Activated T-cell treated with anti-CD3 and anti-CD28 coated beads for 4 hours (primary cell): ENCODE measurements at places on chromosomes 7 and 10.

- no peak for DNase-seq
These were observed 64.7 kb downstream of the ZNF277 start for GRCh38 chr7:112271162-112271561.

DNA sequence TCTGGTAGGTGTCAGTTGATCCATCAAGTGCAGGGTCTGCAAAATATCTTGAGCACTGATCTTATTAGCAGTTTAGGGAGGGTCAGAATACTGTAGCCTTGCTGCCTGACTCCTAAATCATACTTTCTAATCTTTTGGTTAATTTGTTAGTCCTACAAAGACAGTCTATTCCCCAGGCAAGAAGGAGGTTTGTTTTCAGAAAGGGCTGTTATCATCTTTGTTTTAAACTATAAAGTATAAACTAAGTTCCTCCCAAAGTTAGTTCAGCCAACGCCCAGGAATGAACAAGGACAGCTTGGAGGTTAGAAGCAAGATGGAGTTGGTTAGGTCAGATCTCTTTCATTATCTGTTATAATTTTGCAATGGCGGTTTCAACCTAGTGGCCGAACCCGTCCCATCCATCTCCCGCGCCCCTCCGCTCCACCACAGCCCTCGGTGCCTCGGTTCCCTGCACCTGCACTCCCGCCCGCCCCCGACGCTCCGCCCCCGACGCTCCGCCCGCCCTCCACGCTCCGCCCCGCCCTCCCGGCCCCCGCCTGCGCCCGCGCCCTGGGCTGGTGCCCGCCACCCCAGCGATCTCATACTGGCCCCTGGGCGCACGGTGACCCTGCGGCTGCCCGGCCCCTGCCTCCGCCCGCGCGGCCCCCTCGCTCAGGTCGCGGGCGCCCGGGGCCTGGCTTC lies at the start of gene ADCK2:
Gene ADCK2, plus strand, starts transcription at position 564 of the 681 bp plus-strand sequence. CDS start 386 bp downstream, outside the sequence.
- peak; percentile 51 for DNase-seq

DNA sequence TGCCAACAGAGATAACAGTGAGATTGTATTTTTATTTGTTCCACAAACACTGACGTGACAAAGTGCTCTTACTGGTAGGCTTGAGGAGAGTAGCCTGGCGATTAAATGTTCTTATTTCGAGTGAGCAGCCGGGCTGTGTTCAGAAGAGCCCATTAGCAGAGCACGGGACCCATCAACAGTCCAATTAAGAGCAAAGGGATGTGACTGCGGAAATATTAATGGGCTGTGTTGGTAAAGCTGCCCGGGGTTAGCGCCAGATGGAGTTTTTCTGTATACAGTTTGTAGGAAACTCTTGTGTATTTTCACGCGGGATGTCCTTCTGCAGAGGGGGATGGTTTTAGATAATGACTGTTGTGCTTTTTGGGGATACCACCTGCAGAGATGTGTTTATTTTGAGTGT lies 104.3 kb downstream of the KIAA1217 start:
- DNase-seq = no peak

- DNase-seq = no peak
These were observed 143.6 kb upstream of the NFE2L3 start for GRCh38 chr7:26008428-26008827.

- DNase-seq = no peak
These were observed 358.8 kb downstream of the SUGCT start for GRCh38 chr7:40493609-40494051.

GRCh38 chr10:104802941-104803340 lies 161.9 kb downstream of the SORCS3 start:
- no peak for DNase-seq

GRCh38 chr10:97760461-97761257 lies 11.1 kb downstream of the SFRP5 start:
- DNase-seq = no peak

DNA sequence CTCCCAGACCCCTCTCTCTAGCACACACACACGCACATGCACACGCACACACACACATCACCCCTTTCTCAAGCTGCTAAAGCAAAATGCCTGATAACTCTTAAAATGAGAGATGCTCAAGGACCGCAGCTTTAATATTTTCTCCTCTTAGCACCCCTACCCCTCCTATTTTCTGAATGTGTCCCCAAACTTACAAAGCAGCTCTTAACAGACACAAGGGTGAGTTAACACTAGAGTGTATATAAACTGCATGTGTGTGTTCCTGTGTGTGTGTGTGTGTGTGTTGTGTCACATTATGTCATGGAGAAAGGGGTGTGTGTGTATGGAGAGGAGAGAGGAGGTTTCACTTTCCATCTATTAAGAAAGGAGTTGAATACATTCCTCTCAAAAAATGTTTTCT lies 1.3 kb downstream of the PTN start:
- DNase-seq = no peak

- no peak for DNase-seq
These were observed 36.6 kb upstream of the SRGN start for GRCh38 chr10:69051303-69051702.

GRCh38 chr10:131352765-131353290 lies 41.3 kb upstream of the TCERG1L start:
- no peak for DNase-seq

GRCh38 chr7:138705167-138705566 lies 4.0 kb upstream of the SVOPL start:
- DNase-seq = no peak

DNA sequence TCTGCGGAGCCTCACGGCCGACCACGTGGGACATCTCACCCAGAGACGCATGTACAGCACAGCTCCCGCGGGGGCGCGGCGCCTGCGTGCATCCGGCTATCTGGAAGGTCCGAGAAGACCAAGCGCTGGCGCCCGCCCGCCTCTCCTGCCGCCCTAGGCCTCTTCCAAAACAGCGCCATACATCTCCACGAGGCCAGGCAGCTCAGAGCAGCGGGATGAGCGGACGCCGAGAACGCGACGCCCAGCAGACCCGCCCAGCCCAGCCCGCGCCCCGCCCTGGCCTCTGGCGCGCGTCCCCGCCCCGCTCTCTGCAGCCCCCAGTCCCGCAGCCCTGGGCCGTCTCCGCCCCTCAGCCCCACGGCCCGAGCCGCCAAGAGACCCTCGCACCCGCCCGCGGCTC lies 20.3 kb upstream of the LANCL2 start:
- no peak for DNase-seq

GRCh38 chr10:79055100-79055782 lies 13.5 kb upstream of the ZMIZ1 start:
- no peak for DNase-seq

- DNase-seq = no peak
These were observed 60.8 kb upstream of the ITGA8 start for GRCh38 chr10:15780353-15781135.

DNA sequence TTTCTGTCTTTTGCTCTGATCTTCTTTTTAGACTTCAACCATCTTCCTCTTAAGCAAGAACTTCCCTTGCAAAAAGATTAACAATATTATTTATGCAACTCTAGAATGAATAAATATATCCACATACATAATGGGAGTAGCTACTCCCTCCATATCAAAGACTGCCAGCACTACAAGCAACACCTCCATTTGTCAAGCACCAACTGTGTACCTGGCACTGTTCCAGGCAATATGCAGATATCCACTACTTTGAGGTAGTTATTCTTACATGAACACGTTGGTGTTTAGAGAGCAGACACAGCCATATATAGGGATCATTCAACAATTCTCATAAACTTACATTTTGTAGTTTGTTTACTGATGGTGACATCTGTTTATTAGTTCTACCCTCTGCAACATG lies 83.6 kb upstream of the CACNB2 start:
- DNase-seq = no peak

DNA sequence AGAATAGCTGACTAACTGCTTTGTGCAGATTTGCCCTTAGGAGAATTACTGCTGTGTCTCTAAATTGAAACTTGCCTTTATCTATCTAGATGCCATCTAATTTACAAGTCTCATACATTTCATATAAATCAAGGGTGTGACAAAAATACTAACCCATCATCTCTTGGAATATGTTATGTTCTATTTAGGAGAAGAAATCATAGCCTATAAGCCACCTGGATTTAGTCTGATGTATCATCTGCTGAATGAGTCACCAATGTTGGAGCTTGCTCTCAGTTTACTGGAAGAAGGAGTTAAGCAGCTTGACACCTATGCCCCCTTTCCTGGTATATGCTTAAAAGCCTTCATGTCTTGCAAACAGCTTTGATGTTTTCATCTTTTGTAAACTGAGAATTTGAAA lies 43.5 kb downstream of the NUP205 start:
- DNase-seq = no peak

DNA sequence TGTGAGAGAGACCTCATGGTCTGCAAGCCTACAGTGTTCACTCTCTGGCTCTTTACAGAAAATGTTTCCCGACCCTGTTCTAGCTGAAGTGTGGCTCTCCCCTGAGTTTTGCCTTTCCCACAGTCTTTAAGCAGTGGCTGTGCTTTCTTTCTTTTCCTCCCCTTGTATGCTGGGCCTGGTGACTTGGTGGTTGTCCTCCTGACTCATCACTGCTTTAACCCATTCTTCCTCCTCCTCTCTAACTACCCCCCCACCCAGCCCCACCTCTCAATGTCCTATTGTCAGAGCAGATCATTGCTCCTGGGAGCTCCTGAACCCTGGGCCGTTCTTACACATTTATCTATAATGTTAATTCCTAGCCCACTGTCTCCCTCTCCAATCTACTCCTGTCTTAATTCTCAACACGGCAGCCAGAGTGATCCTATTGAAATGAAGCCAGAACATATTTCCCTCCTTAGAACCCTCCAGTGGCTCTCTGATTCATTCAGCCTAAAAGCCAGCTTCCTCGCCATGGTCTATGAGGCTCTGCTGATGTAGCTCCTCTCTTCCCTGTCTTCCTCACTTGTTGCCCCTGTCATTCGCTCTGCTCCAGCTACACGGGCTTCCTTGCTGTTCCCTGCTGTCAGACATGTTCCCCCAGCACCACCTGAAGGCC lies 55.0 kb downstream of the DENND11 start:
- no peak for DNase-seq

DNA sequence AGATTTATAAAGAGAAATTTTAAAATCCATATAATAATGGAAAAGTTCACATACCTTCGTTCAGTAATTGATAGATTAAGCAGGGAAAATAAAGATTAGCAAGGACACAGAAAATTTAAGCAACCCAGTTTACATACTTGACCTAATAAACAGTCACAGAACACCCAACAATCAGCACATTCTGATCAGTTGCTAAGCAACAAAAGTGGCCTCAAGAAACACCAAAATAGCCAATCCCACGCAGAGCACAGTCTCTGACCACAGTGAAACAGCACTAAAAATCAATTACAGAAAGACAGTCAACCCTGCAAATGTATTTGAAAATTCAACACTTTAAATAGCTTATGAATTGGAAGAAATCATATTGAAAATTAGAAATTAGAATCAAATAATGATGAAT lies 39.3 kb upstream of the DRGX start:
- no peak for DNase-seq

GRCh38 chr10:89427629-89428028 lies 13.3 kb downstream of the IFIT5 start:
- no peak for DNase-seq

DNA sequence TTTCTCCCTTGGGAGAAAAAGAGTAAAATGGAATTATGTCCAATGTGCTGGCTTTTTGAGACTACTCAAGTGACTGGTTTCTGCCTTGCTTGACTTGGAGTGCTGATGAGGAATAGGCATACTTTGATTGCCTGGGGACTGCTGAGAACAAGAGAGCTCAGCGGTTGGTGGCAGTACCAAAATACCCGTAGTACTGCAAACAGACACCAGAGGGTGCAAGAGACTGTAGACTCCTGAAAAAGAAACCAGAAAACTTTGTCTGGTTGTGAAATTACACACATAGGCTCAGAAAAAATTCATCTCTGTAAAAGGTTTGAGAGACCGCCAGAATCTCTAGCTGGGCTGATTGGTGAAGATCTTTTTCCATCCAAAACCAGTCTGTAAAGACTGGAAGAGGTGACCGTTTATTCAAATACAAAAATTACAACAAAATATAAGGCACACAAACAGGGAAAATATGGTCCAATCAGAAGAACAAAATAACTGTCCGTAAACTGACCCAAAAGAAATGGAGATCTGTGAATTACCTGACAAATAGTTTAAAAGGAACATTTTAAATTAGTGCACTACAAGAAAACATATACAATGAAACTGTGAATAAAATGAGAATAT lies 18.5 kb downstream of the BICC1 start:
- peak; percentile 24 for DNase-seq

DNA sequence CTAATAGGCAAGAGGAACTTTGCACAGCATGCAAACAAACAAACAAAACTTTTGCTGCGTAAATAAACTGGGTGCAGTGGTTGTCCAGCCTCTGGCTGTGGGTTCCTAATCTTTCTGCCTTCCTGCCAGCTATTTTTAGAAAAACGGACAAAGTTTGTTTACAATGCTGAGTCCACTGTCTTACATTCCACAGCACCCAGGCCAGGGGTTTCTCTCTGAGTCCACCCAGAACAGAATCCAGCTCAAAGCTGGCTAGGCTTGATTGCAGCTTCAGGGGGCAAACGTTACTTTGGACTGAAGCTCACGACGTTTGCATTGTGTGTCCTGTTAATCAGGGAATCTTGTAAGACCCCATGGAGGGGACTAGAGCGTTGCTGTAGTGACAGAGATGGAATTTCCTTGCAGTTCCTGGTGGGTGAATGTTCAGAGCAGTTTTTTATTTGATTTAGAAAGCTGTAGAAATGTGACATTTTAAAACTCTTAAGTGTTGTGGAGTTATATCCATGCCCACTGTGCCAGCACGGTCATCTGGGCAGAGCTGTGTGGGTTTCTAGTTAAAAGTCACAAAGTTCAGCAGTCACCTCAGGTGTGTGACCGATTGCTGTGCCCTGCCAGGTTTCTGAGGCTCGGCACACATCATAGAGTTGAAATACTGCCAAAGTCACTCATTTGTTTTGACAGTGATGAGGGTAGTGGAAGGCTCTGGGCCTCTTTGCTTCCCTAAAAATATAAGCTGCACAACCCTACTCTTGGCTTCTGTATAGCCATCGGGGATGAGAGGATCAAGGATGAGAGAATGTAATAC lies 247.0 kb downstream of the STK31 start:
- no peak for DNase-seq

GRCh38 chr10:30386801-30387588 lies 37.9 kb upstream of the MTPAP start:
- no peak for DNase-seq

DNA sequence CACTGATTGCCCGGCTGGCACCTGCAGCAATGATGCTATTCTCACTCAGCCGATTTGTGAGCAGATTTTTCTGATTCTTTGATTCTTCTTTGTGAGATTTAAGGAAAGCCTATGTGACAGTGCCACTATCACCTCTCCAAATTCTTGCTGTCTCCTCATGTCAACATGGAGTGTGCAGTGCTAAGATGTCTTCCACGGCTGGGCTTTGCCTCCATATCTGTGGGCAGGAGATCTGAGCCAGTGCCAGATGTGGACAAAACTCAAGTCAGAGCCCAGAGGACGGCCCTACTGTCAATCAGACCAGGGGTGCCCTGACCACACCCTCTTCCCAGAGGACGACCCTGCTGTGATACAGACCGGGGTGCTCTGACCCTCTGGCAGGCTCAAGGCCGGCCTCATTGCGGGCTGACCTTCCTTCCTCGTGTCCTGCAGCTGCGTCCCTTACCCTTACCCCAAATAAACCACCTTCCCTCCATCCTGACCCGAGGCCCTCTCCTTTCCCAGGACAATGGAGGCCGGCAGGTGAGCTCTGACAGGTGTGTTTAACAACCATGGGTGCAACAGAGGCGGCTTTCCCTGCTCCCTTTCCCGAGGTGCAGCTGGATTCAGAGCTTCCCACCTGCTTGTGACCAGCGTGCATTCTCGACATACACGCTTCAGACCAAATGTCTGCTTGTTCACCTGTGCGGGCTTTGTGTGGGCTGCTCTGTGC lies 221.4 kb downstream of the ADARB2 start:
- no peak for DNase-seq

GRCh38 chr10:33410860-33411234 lies 76.4 kb upstream of the NRP1 start:
- no peak for DNase-seq
